ENCODE measurements at places on chromosomes 16 and 17.
A peak's percentile ranks its signal among the peaks of the same experiment; 100 is the strongest.

GRCh38 chr17:19418251-19418992 is 7.4 kb downstream of the RNF112 start:
- DNase-seq = no peak

GRCh38 chr16:18024611-18025010 is 311.9 kb downstream of the NPIPA8 start:
- no peak for DNase-seq

- DNase-seq = no peak
Measured at GRCh38 chr17:49365667-49366066, 3.6 kb upstream of the ZNF652 start.

DNA sequence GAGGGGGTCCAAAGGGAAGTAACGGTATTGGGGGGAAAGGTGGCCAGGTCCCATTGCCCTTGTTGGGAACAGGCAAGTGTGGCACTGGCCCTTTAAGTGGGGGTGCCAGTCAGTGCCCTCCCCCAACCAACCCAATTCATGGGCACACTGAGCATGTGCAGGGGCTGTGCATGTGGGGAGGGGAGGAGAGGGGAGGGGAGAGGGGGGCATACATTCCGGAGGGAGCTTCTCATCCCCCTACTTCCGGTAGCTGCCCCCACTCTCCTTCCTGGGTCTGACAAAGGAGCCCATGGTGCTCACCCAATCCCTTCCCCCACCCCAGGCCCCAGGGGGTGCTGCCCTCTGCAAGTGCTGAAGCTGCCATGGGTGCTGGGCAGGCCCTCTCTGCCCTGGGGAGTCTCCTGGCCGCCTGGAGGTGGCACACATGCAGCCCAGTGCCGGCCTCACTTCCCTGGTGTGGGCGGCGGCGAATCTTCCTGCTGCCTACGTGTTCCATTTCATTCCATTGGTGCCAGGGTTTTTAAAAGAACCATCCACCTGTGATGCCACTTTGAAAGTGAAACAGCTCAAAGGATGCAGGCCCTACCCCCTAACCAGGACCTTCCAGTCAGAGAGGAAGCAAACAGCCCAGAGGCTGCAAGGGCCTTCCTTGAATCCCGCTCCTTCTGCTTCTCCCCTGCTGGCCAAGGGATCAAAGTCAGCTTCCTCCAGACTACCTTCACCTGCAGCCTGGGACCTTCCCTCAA is 11.0 kb downstream of the HEXIM2 start:
- no peak for DNase-seq

DNA sequence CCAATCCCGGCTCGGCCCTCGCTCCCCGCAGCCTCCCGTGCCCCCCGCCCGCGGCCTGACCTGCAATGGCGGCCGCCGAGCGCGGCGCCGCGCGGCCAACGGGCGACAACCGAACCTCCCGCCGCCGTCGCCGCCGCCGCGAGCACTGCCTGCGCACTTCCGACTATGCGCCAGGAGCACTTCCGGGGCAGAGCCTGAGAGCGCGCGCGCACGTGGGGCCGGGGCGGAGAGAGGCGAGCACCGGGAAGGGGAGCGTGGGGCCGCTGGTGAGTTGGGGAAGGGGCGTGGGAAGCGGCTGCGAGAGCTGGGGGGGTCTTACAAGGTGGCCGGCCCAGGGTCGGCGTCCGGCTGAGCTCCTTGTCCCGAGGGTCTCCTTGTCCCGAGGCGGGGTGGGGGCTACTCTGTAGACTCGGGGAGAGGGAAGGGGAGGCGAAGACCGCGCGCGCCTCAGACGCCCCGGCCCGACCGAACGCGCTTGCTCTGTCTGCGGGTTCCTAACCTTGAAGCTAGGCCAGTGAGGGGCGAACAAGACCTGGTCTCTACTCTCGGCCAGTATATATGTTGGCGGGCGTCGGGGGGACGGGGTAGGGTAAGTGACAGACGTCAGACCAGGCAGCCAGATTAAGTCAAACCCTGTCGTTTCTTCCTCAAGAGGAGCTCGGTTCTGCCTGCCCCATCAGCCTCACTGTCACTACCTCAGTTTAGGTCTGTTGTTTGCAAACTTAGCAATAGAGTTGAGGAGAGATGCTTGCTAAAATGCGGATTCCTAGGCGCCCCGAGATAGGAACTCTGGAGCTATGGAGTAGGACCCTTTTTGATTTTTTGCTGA is at the start of the genes CHTF8 and UTP4:
CHTF8 (minus strand) TSS at position 165 of the 829 bp plus-strand sequence. CDS start 11,130 bp downstream, outside the sequence.
UTP4 (plus strand) TSS at position 226 of the 829 bp plus-strand sequence. CDS start 811 bp downstream, outside the sequence.
- no peak for DNase-seq

DNA sequence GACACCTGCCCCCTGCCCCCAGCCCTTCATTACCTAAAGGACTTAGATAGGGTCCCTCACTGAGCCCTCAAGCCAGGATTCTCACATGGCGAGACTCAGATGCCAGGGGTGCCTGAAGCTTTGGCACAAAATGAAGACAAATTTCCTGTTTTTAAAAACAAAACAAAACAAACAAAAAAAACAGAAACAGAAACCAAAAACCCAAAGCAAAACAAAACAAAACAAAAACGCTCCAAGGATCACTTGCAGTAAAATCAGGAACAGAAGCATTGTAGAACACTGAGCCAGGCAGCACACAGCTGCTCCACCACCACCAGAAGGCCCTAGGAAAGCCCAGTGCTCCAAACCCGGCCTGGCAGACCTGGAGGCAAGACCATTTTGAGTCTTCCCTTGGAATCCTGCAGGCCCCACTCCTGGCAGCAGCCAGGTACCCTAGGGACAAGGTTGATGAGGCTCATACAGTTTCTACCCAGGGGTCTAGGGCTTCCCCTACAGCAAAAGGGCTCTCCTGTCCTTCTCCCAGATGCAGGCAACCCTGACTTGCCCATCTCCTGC is 20.8 kb downstream of the MYO18A start:
- no peak for DNase-seq

DNA sequence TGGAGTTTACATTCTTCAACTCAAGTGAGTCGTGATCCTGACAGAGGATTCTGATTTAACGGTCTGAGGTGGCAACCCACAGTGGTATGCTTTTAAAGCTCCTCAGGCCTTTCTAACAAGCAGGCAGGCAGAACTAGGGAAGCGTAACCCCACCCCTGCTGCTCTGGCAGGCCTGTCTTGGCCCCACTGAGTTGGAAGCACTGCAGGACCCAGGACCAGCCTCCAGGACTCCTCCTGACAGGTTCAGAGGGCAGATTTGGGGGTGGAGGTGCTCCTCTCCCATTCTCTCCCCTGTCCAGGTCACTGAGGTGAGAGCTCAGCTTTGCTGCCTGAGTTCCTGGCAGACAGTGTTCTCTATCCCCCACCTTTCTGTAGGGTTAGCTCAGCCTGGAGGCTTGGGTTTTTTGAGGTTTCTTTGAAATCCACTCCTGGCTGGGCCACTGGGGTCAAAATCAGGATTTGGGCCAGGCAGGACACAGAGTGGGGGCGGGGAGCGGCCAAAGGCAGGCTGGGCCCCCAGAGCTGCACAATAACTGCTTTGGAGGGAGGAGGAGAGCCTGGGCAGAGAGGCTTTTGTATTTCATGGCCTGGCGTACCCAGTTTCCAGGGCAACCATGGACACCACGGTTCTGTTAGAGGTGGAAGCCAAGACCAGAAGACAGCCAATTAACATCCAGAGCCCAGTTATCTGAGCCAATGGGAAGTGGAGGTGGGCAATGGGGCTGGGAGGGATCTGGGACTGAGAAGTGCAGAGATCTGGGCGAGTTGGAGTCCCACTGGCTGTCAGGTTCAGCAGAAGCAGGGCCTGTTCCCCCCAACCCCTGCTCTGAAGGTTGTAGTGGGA is 9.5 kb downstream of the MRPL27 start:
- DNase-seq = peak; percentile 17

DNA sequence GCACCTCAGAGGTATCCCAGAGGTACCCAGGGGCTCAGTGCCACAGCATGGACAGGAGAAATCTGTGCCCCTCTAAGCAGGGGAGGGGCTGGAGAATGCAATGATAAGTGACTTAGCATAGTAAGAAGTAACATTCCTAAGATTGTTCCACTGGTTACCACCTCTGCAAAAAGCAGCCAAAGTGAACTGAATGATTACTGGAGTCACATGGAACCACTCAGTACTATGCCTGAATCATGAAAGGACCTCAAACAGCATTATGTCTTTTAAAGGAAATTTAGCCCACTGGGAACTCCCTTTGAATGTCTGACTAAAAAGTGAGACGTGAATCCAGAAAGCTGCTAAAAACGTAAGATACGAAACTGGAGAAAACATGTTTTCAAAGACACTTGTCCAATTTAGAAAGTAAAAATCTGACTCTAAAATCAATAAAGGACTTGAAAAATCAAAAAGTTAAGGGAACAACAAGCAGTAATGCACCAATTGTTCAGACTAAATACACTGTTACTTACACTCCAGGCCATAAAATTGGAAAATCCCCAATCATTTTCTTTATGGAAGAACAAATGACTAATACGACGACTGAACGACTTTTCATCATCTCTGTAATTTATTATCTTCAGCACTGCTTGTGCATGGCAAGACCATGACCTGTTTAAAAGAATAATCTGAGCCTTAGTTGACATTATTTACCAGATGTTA is 38.6 kb downstream of the LITAFD start:
- peak; percentile 15 for DNase-seq

DNA sequence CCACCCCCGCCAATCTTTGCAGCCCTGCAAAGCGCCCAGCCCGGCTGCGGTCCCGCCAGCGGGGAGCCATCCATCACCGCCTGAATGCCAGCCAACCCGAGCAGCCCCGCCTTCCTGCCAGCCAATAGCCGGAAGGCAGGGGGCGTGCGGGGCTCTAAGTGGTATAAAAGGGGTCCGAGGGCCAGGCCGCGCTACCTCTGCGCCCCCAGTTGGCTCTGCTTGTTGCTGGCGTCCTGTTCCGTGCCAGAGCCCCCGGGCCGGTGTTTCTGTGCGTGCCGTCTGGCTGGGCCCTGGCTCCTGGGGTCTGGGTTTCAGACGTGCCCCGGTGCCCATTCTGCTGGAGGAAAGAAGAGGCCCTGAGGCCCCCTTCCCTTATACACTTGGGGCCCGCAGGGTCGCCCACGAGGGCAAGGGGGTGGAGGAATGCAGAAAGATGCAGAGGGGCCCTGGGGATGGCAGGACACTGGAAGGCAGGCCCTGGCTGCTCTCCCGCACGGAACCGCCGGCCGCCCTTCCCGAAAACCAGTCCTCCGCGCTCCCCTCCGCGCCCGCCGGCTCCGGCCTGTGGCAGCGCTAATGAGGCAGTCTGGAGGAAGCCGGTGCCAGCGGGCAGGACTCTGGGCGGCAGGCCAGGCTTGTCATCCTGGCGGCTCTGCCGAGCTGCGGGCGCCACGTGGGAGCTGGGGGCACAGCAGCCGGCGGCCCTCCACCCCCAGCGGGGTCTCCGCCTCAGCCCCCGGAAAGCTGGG is 14.0 kb downstream of the COPZ2 start:
- DNase-seq = no peak

DNA sequence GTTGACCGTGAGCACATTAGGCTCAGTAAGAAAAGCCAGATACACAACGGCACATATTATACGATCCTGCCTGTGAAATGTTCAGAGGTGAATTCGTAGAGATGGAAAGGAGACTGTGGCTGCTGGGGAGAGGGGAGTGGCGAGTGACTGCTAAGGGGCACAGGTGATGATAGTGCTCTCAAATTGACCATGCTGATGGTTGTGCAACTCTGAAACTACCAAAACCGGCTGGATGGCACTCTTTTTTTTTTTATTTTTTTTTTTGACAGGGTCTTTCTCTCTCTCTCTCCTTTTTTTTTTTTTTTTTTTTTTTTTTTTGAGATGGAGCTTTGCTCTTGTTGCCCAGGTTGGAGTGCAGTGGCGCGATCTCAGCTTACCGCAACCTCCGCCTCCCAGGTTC is 8.1 kb upstream of the SEC14L5 start:
- no peak for DNase-seq

DNA sequence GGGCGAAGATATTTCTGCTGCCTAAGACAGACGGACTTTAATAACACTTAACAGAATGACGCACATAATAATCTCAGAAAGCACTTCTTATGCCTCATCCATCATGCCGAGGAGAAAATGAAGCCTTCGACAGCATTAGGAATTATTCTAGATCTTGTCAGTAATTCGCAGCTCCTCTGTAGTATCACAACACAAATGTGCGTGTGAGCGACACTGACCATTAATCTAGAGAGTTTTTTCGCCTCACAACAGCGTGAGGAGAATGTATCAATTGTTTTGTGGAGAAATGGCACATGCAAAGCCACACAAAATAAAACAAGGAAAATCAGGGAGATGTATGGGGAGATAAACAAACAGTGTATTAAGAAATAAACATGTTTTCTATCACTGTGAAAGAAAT is 410.2 kb upstream of the PSMD7 start:
- no peak for DNase-seq

- DNase-seq = no peak
Measured at GRCh38 chr16:50282010-50282538, 15.7 kb downstream of the ADCY7 start.

- DNase-seq = no peak
Measured at GRCh38 chr17:81244358-81245023, 5.4 kb downstream of the NDUFAF8 start.

- no peak for DNase-seq
Measured at GRCh38 chr17:4998732-4999429, 1.1 kb downstream of the KIF1C start.

- no peak for DNase-seq
Measured at GRCh38 chr17:81399481-81400153, 4.4 kb downstream of the BAHCC1 start.

DNA sequence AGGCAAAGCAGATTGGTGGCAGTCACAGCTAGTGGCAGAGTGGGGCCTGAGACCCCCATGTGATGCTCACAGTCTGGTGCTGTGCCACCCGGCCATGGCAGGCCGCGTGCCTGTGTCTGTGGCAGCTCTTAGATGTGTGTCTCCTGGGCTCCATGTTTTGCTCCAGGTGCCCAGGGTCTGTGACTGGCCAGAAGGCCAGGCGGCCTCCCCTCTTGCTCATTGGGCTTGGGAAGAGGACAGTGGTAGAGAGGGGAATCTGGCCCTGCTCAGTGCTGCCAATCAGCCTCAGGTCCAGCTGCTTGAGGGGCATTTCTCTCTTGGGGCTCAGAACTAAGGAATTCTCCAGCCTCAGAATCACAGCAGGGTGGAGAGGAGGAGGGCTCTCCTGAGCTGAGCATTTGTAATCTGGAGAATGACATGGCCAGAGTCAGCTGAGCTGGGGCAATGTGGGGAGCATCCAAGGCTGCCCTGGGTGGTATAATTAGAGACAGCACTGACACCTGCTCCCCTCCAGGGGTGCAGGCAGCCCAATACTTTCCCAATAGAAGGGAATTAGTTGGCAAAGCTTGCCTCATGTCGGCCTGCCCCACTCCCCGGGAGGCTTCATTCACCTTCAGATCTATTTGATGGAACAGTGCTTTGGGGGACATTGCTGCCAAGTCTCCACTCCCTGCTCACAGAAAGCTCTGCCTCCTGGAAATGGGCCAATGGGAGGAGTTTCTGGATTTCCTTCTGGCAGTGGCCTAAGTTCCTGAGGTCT is 2.7 kb upstream of the LASP1NB start:
- no peak for DNase-seq

- DNase-seq = no peak
Measured at GRCh38 chr17:14119546-14119945, 50.2 kb downstream of the COX10 start.

GRCh38 chr17:8015236-8015956 is 13.0 kb downstream of the GUCY2D start:
- no peak for DNase-seq

- no peak for DNase-seq
Measured at GRCh38 chr17:2449486-2449885, 48.6 kb upstream of the MNT start.
